ENCODE measurements at places on chromosomes 5 and 9.

GRCh38 chr5:65611524-65611923 is 12.6 kb downstream of the TRIM23 start:
- DNase-seq: no peak

DNA sequence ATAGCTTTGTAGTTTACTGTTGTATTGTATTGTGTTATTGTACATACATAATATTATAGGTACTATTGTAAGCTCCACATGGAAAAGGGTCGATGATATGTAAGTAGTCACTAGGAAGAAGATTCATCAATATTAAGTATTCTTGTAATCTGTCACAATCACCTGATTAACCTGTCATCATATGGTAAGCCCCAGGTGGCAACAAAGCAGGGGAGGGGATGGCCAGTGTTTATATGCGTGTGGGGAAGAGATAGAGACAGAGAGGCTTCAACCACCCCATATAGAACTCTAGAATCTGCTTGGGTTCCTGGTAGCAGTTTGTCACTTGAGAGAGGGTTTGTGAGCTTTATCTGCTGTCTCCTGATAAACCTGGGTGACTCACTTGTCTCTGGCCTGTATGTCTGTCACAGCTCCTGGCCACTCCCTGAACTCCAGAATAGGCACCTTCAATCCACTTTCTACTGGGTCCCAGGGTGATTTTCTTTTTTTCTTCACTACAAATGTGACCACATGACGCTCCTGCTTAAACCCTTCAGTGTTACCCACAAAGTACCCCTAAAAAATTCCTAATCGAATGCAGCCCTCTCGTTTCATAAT is 48.9 kb upstream of the CPEB4 start:
- DNase-seq: no peak

- DNase-seq: no peak
Observed at GRCh38 chr5:34057569-34057968, 14.6 kb upstream of the C1QTNF3 start.

DNA sequence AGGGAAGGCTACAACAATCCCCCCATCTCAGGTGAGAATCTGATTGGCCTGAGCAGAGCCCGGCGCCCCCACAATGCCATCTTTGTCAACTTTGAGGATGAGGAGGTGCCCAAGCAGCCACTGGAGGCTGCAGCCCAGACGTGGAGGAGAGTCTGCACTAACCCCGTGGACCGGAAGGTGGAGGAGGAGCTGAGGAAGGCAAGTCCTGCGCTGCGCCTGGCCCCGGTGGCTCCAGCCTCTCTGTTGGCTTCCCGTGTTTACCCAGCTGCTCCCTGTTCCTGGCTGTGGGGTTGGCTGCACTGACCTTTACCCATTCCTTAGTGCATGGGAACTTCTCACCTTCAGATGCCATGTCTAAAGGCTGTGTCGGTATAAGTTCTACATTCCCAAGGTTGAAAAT is 11.0 kb upstream of the CEL start:
- no peak for DNase-seq

DNA sequence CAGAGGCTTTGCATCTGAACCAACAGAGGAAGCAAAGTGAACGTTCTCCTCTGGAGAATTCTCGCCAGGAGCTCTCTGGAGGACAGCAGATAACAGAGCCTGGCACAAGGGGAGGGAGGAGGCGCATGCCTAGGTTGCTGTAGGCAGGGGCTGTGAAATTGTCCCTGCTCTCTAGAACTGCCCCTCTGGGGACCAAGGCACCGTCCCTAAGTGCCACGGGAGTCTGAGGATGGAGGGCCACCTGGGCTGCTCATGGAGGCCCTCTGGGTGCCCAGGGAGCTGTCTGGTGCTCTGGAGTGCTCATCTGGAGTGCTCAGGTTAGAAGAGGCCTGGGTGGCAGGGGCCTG is 77.6 kb downstream of the CACNA1B start:
- no peak for DNase-seq

- no peak for DNase-seq
Observed at GRCh38 chr9:79985264-79985663, 413.5 kb downstream of the TLE4 start.

GRCh38 chr9:13718086-13718485 is 438.6 kb upstream of the MPDZ start:
- DNase-seq: no peak

DNA sequence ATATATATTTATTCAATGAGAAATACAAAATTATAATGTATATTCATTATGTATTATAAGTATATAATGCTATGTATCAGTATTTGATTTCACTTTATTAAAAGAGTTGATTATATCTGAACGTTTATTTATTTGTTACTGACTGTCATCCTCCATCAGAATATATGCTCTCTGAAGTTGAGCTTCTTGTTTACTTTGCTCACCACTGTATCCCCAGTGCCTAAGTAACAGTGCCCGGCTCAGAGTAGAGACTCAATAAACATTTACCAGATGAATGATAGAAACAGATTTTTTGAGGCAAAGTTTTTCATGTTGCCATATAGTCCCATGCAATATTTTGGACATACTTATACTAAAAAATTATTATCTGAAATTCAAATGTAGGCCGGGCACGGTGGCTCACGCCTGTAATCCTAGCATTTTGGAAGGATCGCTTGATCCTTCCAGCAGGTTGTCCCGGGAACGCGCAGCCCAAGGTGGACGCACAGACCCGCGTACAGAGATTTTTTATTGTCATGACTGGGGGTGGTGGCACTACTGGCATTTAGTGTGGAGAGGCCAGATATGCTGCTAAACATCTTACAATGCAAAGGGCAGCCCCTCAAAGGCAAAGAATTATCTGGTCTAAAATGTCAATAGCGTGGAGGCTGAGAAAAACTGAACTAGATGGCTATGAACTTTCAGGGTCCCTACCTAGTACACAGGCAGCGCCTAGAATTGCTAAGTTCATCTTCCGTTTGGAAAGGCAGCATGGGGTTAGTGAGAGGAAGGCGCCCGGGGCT is 761 bp upstream of the DNAJC25 start:
- DNase-seq: no peak

DNA sequence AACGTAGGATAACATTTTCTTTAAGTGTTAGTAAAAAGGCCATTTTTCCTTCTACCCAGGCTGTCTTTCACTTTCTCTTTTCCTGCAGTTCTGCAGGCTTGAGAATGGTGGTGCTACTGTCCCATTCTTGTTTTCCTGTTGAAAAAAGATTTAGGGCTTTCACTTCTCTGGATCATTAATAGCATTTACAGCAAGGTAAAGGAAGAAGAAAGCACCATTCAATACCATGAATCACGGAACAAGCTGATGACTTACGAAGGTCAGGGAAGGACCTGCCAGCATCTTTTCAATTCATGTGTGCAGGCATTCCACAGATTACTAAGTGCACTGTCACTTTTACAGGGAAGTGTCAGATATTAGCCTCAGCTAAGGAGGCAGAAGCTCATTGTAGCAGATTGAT is 292.8 kb downstream of the YTHDC2 start:
- DNase-seq: no peak

- no peak for DNase-seq
Observed at GRCh38 chr5:114649878-114650277, 288.0 kb downstream of the KCNN2 start.

GRCh38 chr9:88498880-88499279 is 36.1 kb upstream of the NXNL2 start:
- no peak for DNase-seq

DNA sequence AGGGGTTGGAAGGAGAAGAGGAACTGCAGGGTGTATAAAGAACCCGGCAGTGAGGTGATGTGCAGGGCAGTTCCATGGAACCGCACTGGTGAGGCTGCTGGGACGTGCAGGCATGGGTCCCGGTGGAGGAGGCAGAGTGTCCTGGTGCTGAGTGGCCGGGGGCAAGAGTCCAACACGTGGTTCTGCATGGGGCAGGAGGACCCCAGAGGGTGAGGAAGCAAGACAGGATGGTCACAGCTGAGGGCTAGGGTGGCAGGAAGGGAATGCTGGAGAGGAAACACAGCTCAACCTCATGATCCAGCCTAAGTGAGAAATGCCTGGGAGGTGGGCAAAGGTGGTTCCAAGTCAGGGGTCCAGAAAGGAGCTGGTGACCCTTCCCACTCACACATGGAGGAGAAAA is 87.2 kb downstream of the S1PR3 start:
- DNase-seq: no peak

GRCh38 chr5:4737868-4738267 is 402.3 kb upstream of the ADAMTS16 start:
- no peak for DNase-seq

DNA sequence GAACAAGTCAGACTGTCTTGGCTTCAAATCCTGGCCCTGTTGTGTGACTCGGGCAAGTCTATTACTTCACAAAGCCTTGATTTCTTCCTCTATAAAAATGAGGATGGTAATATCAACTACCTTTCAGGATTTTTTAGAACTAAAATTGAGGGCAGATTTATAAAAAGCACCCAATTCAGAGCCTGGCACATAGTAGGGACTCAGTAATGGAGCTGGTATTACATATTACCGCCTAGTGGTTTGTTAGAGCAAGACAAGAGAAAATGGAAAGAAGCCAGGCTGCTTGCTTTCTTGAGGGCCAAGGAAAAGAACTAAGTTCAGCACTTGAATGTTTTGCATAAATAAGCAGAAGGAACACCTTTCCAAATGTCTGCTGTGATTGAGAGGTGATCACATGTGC is 19.4 kb downstream of the ZNF346 start:
- DNase-seq: no peak

- no peak for DNase-seq
Observed at GRCh38 chr5:12793373-12793772, 889.1 kb upstream of the CTNND2 start.

- no peak for DNase-seq
Observed at GRCh38 chr5:33612386-33612785, 171.6 kb downstream of the TARS1 start.

GRCh38 chr5:95609711-95610110 is 10.2 kb upstream of the GPR150 start:
- no peak for DNase-seq

GRCh38 chr5:33583332-33583731 is 142.6 kb downstream of the TARS1 start:
- no peak for DNase-seq

DNA sequence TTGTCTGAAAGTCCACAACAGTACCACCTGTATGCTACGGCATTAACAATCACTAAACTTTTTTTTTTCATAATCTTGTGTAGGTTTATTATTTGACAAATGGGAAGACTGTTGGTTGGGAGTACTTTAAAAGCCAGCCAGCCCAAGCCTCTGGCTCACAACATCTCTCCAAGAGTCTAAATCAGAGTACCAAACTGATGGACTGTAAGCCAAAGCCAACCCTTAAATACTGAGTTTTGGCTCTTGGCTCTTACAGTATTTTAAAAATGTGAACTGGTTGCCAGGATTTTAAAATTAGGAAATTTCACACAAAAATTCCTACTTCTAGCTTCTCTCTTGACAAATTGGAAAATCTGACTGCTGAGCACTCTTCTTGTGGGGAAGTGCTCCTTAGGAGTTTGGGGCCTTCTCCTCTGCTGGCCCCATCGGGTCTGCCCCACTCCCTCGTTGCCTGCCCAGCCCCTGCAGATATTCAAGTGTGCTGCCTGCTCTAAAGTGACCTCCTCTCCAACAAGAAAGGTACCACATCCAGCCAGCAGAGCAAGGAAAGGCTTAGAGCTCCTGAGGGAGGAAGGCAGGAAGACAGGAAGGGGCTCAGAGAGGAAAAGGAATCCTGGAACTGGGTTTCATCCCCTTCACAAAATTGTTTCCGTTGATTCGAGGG is 21.8 kb upstream of the TMOD1 start:
- no peak for DNase-seq

GRCh38 chr5:95035891-95036685 is 248.8 kb downstream of the MCTP1 start:
- peak; percentile 52 for DNase-seq

- DNase-seq: no peak
Observed at GRCh38 chr5:40397091-40397490, 282.6 kb upstream of the PTGER4 start.

DNA sequence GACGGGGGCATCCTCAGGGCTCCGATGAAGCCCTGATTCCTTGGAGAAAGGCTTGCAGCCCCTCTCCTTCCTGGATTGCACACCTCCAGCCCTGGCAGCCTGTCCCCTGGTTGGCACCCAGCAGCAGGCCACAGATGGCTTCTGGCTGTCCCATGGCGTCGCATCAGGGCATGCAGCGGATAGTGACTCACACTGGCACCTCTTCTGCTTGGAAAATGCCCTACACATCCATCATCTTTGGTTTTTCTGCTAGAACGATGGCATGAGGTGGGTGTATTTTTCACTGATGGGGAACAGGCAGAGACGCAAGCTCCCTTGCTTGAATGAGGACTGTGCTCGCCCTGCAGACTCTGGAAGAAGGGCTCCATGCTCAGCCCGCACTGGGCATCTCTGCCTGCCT is 23.2 kb upstream of the IER5L start:
- no peak for DNase-seq

DNA sequence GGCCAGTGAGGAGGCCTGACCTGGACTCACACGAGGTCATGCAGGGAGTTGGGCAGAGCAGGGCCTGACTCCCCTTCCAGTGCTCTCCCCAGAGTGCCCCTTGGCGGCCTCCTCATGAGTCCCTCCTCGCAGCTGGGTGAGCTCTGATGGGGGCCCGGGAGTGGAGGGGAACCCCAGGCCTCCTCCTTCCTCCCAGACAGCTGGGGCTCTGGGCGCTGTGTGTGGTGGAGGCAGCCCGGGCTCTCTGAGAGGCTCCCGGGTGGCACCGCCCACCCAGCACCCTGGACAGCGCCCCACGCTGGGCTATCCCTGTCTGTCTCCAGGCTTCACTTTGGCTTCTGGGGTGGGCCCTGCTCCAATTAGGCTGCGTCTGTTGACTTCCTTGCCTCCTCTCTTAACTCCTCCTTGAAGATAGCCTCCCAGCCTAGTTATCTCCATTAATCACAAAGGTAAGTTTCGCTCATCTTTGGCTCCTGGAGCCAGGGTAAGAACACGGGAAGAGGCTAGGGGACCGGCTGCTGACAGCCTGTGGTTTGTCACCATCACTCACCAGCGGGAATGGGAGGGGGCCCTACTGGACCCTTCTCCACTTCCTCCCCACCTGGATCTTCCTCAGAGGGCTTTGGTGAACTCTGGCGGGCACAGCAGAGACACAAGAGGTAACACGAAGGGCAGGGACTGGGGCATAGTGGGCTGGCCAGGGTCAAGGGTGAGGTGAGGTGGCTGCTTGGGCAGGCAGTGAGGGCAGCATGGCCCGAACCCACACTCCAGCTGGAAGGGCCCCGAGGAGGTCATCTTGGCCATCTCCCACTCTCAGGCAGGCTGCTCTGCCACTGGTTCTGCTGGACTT is 13.1 kb downstream of the PSD2 start:
- DNase-seq: no peak

DNA sequence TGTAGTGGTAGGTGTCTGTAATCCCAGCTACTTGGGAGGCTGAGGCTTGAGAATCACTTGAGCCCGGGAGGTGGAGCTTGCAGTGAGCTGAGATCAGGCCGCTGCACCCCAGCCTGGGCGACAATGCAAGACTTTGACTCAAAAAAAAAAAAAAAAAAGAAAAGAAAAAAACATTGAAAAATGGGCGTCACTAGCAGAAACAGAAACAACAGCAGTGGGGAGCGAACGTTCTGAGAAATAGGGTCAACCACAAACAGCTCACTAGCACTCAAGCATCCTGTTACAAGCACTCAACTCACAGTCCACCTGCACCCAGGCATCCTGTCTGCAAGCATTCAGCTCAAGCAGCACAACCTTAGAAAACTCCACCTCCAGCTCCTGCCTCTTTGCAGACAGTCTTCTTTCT is 17.2 kb downstream of the TRIM14 start:
- no peak for DNase-seq
